ENCODE measurements at places on chromosomes 2 and 18. TPM values are rescaled to one million over a fixed set of nuclear protein-coding genes. Genes with fewer than 3 reads are reported as not detected.

SLC14A1 gene
- total RNA-seq = 1.5 TPM

C2orf78 gene
- total RNA-seq = not detected

MAP3K19 gene
- not detected for total RNA-seq

- H3K27me3 ChIP-seq = no peaks in the 10 kb centered on the region
- peaks cover 31% of the 10 kb centered on the region for H3K4me1 ChIP-seq
- H3K27ac ChIP-seq = no peak overlapping the region
- no peak overlapping the region for H3K4me3 ChIP-seq
Measured at GRCh38 chr2:42969231-42970150, 177.1 kb upstream of the HAAO start.

DNA sequence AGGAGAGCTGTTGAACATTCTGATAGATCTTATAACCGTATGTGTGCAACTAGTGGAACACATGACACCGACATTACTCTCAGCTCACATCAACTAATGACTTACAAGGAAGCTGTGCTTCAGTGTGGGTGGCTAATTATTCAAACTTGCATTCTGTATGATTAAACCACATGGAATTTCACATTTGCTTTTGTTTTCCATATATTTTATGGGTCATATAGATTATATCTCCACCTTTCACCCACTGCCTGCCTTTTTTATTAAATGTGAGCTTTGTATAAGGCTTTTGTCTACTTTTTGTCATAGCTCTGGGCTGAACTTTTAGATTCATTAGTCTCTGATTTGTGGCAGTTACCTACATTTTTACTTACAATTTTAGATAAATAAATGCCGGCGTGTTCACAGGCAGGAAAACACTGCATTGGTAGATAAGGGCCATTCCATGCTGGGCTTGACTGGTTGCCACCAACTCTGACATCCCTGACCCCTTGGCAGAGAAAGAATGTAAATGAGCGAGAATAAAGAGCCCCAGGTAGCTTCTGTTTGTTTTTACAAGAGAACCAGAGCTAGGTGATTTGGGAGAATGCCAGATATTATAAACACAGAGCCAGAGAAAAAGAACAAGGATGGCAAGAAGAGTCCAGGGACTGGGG lies 35.7 kb downstream of the LYPD6 start:
- H3K4me3 ChIP-seq = no peak overlapping the region
- no peak overlapping the region for H3K27ac ChIP-seq
- no peak for DNase-seq
- no peaks in the 10 kb centered on the region for H3K4me1 ChIP-seq
- H3K36me3 ChIP-seq = no peaks in the 10 kb centered on the region

GRCh38 chr2:63681896-63682295 lies 93.1 kb downstream of the MDH1 start:
- no peak for DNase-seq
- no peaks in the 10 kb centered on the region for H3K36me3 ChIP-seq
- no peak overlapping the region for H3K27ac ChIP-seq
- H3K27me3 ChIP-seq = no peaks in the 10 kb centered on the region
- H3K4me1 ChIP-seq = peaks cover 5% of the 10 kb centered on the region

GRCh38 chr2:163455815-163456214 lies 280.0 kb downstream of the FIGN start:
- no peak overlapping the region for H3K4me3 ChIP-seq
- no peak overlapping the region for H3K27ac ChIP-seq
- no peaks in the 10 kb centered on the region for H3K27me3 ChIP-seq
- DNase-seq = no peak

Data from psoas muscle (tissue), 8 donors.